ENCODE measurements at places on chromosomes 1 and 21.

DNA sequence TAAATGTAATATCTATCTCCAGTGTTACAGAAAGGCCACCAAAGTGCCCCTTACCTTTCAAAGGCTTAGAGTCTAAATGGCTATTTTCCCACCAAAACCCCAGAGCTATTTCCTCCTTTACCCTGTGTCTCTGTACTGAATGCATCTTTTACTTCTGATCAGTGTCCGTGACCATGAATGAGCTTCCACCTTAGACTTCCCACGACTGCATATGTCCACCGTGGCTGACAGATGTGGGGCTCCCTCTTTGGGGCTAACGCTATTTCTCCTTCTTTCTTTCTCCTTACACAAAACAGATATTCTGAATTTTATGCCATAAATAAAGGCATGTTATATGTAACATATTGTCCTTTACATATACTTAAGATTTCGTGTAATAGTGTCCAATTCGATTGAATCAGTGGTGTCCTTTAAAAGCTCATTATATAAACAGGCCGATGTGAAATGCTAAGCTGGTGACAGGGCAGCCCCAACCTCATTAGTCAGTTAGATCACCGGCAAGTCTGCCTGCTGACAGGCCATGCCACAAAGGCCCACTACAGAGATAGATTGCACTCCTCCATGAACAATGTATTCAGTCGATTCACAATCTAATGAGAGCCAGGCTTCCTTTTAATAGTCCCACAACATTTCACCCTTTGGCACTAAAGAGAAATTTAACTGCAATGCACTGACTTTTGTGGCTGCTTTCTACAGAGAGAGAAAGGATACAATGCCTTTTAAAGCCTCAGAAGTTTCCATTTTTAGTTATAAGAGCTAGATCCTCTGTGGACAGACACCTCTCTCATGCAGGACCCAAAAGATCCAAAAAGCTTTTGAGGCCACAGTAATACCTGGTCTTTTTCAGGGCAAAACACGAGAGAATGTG, 297.9 kb downstream of the PCP4 start:
- no peak for DNase-seq

GRCh38 chr21:35236090-35236489, 187.0 kb upstream of the RUNX1 start:
- DNase-seq = no peak

DNA sequence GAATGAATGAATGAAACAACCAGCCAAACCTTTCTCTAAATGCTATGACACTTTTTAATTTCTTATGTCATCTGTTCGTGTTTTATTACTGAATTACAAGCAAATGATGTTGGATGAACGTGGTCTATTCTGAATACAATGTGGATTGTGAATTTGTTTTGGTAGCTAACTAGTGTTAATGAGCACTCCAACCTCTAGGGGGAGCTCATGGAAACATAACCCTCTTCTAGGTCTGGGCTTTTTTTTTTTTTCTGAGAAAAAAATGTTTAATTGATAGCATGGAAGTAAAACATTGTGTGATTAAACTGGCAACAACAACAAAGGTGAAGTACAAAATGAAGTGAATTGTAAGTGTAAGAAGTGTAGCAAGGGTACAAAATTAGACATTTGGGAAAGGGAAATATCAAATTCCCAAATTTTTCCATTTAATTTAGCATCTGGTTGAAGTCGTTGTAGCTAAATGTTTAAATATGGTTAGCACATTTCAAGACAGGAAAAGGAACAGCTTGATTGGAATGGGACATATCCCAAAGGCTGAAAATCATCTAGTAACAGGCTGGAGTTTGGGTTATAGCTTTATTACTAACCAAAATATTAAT, 42.6 kb upstream of the PTGS2 start:
- DNase-seq = peak; percentile 23

DNA sequence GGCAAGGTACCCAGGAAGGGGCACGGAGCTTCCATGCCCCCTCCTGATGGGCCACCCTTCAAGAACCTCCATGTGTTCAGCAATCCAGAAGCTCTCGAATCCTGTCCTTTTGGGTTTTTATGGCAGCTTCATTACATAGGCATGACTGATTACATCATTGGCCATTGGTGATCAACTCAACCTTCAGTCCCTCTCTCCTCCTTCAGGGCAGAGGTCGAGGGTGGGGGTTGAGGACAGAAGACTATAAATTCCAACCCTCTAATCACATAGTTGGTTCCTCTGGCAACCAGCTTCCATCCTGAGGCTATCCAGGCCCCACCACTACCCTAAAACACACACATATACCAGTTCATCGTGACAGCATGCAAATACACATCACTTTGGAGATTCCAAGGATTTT, 135.7 kb downstream of the ZNF281 start:
- DNase-seq = no peak

GRCh38 chr21:14557413-14557812, 11.3 kb upstream of the SAMSN1 start:
- no peak for DNase-seq

DNA sequence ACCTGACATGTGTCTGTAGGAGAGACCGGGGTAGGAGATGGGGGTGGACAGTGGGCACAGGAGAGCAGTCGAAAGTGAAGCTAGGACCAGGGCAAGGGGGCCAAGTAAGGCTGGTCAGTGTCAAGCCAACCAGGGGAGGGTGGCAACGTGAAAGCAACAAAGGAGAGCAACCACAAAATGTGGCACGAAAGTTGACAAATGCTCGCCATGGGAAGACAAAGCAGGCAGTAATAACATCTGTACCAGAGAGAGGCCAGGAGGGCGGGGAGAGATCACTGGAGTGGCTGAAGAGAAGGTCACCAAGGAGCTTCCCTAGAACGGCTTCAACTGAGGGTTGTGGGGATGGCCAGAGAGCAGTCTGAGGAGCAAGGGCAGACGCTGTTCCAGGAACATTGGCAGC, 17.0 kb downstream of the QSOX1 start:
- no peak for DNase-seq

- no peak for DNase-seq
Observed at GRCh38 chr1:198155253-198155652, 1.5 kb upstream of the NEK7 start.

- peak; percentile 30 for DNase-seq
Observed at GRCh38 chr1:9482816-9483572, 56.3 kb upstream of the SLC25A33 start.

DNA sequence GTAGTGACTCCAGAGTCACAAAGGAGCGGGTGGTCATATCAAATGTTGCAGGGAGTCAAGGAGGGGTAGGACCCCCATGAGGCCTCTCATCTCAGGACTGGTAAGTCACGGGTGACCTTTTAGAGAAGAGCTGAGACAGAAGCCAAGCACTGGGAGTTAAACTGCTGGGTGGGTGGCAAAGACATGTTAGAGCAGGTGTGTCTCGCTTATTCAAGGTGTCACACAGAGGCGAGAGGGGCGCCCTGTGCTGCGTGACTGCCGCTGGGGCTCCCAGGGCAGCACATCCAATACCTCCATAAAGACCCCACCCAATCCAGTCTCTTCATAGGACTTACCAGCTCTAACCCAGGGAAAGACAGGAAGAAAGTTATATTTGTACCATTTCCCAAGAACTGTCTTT, 15.2 kb downstream of the CASQ2 start:
- DNase-seq = no peak

GRCh38 chr1:109370712-109371340, 26.9 kb downstream of the SORT1 start:
- no peak for DNase-seq

- no peak for DNase-seq
Observed at GRCh38 chr1:41385398-41386195, 24.4 kb downstream of the FOXO6 start.

GRCh38 chr1:74763807-74764206, 30.9 kb downstream of the TYW3 start:
- DNase-seq = no peak

GRCh38 chr1:164720440-164721227, 161.7 kb downstream of the PBX1 start:
- no peak for DNase-seq

DNA sequence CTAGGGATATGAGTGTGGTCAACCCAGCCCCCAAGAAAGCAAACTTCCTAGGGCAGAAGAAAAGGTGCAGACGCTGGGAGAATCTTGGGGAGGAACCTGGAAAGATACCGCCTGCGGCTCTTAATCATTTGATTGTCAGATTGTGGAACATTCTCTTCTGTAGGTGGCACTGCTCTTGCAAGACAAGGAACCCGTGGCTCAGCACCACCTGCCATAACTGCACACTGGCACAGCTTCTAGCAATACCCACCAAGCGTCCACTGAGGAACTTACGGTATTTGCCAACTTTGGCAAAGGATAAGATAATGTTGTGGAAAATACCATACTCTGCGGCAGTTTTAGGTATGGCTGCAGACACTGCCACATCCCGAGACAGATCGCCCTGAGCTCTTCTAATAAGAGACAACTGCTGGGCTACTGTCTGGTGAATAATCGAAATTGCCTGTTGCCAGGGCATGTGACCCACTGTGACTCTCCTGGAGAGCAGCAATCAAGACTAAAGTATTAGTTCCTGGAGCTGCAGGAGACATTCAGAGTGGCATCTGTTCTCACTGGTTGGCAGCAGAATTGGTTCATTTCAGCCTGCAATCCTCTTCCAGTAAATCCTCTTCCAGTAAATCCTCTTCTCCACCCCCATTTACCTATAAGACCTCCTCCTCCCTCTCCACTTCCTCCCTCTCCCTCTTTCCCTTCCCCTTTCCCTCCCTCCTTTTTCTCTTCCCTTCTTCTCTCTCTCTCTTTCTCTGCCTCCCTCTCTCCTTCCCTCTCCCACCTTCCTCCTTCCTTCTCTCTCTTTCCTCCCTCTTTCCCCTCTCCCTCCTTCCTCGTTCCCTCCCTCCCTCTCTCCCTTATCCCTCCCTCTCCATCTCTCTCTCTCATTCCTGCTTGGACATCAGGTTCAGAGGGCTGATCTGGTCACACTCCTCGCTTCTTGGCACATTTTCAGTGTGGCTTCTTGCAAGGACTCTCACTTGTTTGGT, 49.7 kb upstream of the B3GALT5 start:
- DNase-seq = no peak

- DNase-seq = no peak
Observed at GRCh38 chr21:25428537-25428936, 178.7 kb downstream of the MRPL39 start.

- DNase-seq = peak; percentile 21
Observed at GRCh38 chr1:205344066-205344928, 12.4 kb downstream of the KLHDC8A start.

GRCh38 chr1:18955441-18956192, 859 bp downstream of the IFFO2 start:
- DNase-seq = peak; percentile 25

- DNase-seq = no peak
Observed at GRCh38 chr1:219367496-219367895, 193.8 kb downstream of the LYPLAL1 start.

- DNase-seq = peak; percentile 82
Observed at GRCh38 chr1:65992165-65992821, 199.6 kb downstream of the PDE4B start.

GRCh38 chr1:13451399-13451965, 41.2 kb downstream of the PRAMEF20 start:
- no peak for DNase-seq

- no peak for DNase-seq
Observed at GRCh38 chr21:42305707-42306147, 9.5 kb downstream of the TFF3 start.

- no peak for DNase-seq
Observed at GRCh38 chr1:228162286-228163006, 3.2 kb upstream of the IBA57 start.

DNA sequence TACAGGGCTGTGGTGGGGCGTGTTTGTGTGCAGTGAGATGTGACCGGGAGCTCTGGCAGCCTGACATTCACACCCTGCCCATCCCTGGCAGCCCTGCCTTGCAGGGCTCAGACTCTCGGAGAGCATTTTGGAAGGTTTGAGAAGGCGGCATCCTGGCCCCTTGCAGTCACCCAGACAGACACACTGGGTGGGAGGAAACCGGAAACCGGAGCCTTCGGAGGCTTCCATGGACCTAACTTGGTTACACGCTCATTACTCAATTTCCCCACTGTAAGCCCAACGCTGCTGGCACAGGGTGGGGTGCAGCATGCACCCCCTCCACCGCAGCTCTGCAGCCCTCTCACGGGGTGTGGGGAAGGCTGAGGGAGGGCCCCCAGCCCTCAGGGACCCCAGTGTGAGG, 22.2 kb upstream of the RSPO1 start:
- no peak for DNase-seq

DNA sequence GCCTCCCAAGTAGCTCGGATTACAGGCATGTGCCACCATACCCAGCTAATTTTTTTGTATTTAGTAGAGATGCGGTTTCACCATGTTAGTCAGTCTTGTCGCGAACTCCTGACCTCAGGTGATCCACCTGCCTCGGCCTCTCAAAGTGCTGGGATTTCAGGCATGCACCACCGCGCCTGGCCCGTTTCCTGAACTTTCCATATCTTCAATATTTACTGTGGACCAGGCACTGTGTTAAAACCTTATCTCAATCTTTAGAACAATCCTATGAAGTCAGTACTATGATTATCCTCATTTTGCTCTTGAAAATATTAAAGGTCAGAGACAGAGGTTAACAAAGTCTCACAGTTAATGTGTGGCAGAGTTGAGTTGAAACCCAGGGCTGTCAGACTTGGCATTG, 1.6 kb upstream of the ADCY10 start:
- DNase-seq = no peak

DNA sequence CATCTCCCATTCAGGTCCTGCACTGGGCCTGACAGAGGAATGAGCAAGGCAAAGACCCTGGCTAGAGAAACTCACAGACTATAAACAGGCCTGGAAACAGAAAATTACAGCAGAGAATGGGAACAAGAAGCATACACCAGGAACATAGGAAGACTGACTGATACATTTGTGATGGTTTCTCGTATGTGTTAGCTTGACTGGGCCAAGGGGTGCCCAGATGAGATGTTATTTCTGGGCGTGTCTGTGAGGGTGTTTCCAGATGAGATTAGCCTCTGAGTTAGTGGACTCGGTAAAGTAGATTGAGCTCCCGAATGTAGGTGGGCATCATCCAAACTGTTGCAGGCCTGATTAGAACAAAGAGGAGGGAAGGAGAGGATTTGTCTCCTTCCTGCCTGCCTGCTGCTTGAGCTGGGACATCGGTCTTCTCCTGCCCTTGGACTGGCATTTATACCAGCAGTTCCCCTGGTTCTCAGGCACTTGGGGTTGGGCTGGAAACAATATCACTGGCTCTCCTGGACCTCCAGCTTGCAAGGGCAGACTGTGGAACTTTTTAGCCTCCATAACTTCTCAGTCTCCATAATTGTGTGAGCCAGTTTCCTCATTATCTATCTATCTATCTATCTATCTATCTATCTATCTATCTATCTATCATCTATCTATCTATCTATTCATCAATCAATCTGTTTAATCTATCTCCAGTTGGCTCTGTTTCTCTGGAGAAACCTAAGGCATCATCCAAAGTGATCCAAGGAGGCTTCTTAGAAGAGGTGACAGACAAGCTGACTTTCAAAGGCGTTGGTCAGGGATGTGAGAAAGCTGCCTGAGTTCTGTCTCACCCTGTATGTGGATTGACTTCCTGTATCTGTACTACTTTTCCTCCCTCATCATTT, 9.7 kb upstream of the FOXO6 start:
- DNase-seq = no peak

- DNase-seq = peak; percentile 61
Observed at GRCh38 chr21:39669485-39669884, 56.7 kb downstream of the B3GALT5 start.
